ENCODE measurements at places on chromosomes 5 and 9.

GRCh38 chr5:126139086-126139485, 284.1 kb upstream of the GRAMD2B start:
- no peak for DNase-seq

- DNase-seq: no peak
These were observed 14.2 kb downstream of the AP3B1 start for GRCh38 chr5:78280261-78280660.

- DNase-seq: no peak
These were observed 20.2 kb downstream of the SLC12A7 start for GRCh38 chr5:1091632-1092031.

- DNase-seq: no peak
These were observed 146.8 kb upstream of the TBC1D2 start for GRCh38 chr9:98402019-98402840.

DNA sequence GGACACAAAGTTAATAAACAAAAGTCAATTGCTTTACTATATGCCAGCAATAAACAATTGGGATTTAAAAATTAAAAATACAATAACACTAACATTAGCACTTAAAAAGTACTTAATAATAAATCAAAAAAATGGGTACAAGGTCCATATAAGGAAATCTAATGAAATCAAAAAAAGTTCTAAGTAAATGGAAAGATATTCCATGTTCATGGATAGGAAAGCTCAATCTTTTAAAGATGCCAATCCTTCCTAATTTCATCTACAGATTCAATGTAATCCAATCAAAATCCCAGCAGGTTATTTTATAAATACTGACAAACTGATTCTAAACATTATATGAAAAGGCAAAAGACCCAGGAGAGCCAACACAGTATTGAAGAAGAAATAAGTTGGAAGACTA, 41.9 kb downstream of the BTNL9 start:
- no peak for DNase-seq

DNA sequence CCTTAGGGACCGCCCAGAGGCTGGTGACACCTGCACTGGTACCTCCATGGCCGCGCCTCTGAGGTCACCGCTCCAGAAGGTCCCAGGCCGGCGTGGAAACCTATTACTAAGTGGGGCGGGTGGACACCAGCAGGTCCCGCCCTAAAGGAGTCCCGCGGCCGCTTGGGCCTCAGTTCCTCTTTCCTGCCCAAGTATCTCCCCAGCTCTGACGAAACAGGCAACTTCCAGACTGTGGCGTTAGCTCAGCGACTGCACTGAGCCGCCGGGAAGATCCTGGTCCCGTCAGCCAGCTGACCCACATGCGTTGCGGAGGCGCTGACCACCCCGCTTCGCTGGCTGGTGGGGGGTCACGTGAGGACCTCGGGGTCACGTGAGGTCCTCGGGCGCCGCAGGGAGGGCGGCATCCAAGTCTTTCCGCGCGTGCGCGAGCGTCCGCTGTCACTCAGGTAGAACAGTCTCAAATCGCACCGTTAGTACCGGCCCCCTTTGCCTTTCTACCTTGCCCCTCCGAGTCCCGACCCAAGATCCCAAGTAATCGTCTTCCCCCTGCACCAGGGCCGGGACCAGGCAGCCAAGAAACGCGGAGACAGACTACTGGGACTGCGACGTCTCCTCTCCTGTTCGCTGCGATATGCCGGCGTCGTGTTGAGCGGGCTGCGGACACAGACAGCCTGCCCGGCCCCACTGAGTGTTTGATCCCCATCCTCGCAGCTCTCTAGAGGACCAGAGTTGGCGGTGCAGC, 53.7 kb upstream of the KDM4C start:
- DNase-seq: peak; percentile 94

GRCh38 chr5:96473155-96473554, 40.1 kb upstream of the PCSK1 start:
- no peak for DNase-seq

- no peak for DNase-seq
These were observed 4.5 kb downstream of the ZNF608 start for GRCh38 chr5:124741711-124742496.

DNA sequence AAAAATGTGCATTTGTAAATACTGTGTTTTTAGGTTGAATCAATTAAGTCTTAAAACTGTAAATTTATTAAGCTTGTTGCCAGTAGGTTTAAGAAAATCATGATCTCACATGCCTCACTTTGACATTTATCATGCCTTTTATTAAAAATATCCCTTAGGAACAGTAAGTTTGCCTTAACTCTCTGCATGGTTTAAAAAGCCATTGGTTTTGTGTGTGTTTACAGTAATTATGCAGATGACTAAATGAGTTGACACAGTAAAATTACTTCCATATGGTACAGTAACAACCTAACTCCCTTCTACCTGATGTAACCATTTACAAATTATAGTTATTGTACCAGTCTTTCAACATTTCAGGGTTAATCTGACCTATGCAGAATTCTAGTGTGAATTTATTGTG, 6.5 kb downstream of the RPS6 start:
- no peak for DNase-seq

- DNase-seq: peak; percentile 86
These were observed 42.8 kb upstream of the STXBP1 start for GRCh38 chr9:127568971-127569885.

- no peak for DNase-seq
These were observed 592.0 kb upstream of the DMAC1 start for GRCh38 chr9:8391566-8391965.

DNA sequence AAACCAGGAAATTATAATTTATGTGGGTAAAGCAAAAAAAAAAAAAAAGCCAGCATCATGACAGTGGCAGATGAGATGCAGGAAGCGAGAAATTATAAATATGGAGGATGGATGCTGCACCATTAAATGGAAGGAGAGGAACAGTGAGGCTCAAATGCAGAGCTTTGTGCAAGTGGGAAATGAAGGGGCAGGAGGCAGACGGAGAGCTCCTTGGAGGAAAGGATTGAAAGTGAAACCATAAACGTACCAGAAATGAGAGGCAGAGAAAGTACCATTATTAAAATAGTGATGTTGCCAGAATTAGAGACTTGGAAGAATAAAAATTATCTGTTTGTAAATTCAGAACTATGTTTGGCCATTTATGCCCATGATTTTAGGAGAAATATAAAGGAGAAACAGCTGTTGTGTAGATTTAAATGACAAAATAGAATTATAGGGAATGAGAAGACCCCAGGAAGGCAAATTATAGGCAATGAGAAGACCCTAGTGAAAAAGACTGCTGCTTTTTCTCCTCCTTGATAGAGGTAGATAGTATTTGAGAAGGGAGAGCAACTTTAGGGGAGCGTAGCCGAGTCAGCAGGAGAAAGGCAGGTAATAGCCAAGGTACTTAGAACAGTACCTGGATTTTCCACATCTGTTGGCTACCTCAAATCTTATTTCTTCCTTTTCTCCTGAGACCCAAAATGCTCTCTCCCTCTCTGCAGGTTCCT, 341.0 kb upstream of the CD180 start:
- DNase-seq: no peak

- no peak for DNase-seq
These were observed 58.4 kb downstream of the RORB start for GRCh38 chr9:74555565-74555964.

GRCh38 chr5:167160388-167160787, 1131.1 kb upstream of the WWC1 start:
- DNase-seq: no peak

GRCh38 chr5:162268694-162269481, 201.3 kb downstream of the GABRG2 start:
- DNase-seq: no peak

GRCh38 chr9:127739614-127740330, 4.7 kb upstream of the TOR2A start:
- DNase-seq: no peak

DNA sequence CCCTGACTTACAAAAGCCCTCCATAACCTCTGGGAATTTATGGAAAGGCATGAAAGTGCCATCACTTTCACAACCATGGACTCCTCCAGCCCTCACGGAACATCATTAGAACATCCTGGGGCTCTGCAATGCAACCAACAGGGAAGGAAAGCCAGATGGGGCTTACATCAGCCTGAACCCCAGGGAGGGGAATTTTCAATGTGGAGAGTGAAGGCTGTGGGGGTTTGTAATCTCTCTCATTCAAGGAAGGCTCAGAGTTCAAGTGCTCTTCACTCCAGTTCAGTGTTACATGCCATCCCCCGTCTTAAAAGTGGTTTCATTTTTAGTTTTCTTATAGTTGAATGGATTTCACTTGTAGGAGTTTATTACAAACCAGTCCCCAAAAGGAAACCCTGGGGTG, 5.7 kb downstream of the SPRY4 start:
- DNase-seq: no peak

DNA sequence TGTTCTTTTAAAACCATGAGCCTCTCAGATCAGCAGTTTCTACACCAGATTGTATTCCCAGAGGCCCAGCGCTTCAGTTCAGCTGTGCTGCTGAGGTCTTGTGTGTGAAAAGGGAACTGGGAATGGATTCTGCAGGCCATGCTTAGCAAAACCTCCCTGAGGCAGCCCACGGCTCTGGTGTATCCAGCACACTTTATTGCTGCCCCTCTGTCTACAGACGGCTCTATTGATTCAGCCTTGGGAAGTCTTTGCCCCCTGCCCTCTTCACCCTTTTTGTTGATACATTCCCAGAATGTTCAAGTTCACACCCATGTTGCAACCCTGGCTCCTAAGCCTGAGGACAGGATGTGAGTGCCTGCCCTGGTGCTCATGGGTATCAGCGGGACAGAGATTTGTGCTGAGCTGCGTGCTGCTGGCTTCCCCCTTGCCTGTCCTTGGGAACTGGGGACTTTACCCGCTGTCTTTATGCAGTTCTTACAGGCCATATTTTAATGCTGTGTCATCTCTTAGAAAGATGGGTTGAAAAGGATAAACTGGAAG, 37.3 kb downstream of the ARHGAP26 start:
- no peak for DNase-seq

- no peak for DNase-seq
These were observed 1003.3 kb upstream of the COX7C start for GRCh38 chr5:85614489-85614888.

DNA sequence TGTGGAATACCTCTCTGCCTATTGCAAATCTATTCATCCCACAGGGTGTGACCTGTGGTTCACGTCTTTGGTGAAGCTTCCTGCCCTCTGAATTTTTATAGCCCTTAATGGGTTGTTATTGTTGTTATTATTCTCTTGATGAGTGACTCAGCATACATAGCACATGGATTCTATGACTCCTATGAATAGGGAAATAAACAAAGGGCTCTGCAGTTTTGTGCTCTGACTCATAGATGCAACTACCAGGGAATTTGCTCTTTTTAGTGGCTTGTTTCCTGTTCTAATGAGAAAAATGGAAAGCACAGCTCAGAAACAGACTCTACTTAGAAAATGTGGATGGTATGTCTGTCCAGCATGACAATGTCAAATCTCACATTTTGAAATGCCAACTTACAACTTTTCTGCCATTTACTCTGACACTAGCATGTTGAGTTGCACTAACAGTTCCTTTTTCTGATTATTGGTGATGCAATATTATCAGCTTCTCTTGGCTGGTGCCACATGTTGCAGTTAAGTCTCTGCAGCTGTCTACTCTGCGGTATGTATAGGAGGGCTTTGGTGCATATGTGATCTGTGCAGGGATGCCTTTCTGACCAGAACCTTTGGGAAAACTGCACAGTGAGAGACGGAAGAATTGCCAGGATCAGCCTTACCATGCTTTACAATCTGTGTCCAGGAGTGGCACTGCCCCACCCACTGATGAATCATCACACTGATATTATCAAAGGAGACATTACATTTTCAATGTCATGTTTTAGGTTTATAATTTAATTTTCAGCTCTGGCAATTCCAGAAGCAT, 996.4 kb upstream of the WWC1 start:
- no peak for DNase-seq

DNA sequence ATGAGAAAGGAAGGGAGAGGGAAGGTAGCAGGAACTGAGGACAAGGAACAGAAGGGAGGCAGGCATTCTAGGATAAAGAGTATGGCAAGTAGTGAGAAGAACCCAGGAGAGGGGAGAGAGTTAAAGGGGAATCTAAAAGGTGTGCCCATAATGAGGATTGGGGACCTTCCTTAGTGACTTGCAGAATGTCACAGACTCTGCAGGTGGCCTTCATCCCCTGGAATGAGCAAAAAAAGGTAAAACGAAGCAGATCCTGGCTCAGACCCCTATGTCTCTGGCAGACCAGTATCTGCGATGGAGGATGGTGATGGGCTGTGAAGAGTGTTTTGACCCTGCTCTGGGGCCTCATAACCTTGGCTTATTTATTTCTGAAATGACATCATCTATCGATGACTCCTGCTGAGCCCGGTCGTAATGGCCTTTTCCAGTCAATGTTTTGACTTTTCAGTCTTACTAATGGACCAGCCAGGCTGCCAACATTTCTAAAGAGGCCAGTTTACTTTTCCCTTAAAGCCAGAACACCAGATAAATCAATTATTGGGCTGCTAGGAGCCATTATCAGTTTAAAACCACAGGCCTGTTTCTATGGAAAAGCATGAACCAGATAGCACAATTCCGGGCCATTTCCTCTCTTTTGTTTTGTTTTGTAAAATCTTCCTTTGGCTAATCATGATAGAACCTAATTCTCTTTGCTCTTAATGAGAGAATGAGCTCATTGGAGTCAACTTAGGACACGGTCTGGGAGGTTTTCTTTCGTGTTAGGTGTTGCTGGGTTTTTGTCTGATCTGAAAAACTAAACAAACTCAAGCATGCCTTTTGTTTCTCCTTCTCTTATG, 3.1 kb downstream of the TMOD1 start:
- no peak for DNase-seq

- DNase-seq: no peak
These were observed 38.6 kb downstream of the ELOVL7 start for GRCh38 chr5:60805463-60805862.

DNA sequence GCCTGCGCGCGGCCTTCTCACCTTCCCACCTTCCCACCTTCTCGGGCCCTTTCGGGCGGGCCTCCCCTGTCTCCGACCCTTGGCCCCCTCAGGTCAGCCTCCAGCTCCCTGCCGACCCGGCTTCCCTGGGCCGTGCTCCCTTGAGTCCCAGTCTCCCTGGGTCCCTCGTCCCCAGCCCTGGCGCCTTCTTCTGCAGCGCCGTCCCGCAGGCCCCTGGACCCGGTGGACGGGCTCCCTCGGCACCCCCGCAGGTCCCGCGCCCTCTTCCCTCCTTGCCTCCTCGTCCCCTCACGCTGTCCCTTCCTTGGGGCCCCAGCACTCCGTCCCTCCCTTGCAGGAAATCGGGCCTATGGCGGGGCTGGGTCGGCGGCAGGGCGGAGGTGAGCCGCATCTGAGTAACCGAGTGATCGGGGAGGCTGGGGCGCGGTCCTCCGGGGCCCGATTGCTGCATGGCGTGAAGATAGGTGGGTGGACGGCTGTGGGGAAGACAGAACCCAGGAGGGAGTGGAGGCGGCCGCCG, 7.6 kb downstream of the ARPC5L start:
- no peak for DNase-seq

DNA sequence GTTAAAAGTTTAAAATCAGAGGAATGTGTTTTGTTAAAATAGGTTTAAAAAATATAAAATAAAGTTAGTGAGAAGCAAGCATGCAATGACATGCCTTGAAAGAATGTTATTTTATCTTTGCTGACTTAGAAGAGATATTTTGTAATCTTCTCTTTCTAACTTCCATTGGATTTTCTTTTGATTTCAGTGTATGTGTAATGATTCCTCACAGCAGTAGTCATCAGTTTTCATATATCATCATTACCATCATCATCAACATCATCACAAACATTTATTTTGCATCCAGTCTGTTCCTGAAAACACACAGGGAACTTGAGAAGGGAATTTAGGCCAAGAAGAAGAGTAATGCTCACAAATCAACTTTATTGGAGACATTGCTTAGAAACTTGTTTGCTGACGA, 699.6 kb downstream of the TAF11L14 start:
- DNase-seq: no peak

GRCh38 chr9:26971721-26972120, 15.5 kb downstream of the IFT74 start:
- no peak for DNase-seq

Measured in T-helper 2 cell (primary cell).